ENCODE measurements at places on chromosomes 3 and 15.

DNA sequence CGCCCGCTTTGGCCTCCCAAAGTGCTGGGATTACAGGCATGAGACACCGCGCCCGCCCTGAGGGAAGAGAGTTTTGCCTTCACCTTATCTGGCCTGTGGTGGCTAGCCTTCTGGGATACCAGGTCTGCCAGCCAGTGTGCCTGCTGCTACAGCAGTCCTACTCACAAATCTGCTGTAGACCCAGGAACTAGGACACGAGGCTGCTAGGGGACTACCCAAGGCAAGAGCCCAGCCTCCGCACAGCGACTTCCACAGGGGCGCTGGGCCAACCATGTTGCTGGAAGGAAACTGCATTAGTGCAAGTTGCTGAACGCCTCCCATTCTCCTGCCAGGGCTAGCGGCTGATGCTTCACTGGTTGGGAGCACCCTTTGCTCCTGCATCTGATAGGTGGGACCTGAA lies 53.7 kb downstream of the DHX30 start:
- no peak for DNase-seq

DNA sequence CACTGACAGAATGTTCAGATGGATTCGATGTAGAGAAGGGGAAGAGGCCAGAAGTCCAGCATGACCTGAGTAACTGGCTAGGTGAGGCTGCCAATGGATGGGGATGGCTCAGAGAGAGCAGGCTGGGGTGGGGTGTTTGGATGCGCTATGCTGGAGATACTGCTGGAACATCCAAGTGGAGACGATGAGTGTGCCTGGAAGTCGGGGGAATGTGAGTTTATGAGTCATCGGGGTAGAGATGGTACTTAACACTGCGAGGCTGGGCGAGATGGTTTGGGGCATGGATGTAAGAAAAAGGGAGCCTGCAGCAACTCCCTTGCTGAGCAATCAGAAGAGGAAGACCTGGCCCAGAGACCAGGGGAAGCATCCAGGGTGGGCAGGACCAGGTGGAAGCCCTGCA lies 180.7 kb downstream of the SLCO3A1 start:
- DNase-seq = no peak

GRCh38 chr3:154794814-154795445 lies 285.2 kb upstream of the MME start:
- DNase-seq = no peak

GRCh38 chr3:69462826-69463100 lies 76.9 kb upstream of the FRMD4B start:
- no peak for DNase-seq

DNA sequence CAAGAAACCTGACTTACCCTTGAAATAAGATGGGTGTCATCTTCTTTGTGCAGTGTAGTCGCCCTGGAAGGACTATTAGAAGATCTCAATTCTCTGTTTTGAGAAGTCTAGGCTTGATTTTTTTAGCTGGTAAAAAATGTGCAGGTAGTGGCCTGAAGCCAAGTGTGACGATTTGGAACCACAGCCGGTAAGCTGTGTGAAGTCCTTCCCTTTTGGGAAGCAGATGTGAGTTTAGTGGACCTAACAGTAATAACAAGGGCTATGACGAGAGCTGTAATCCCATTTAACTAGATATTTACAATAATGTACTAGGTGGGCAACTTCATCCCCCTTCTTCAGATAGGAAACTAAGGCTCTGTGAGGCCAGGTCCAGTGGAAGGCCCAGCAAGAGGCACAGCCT lies 81.7 kb upstream of the MYZAP start:
- no peak for DNase-seq

DNA sequence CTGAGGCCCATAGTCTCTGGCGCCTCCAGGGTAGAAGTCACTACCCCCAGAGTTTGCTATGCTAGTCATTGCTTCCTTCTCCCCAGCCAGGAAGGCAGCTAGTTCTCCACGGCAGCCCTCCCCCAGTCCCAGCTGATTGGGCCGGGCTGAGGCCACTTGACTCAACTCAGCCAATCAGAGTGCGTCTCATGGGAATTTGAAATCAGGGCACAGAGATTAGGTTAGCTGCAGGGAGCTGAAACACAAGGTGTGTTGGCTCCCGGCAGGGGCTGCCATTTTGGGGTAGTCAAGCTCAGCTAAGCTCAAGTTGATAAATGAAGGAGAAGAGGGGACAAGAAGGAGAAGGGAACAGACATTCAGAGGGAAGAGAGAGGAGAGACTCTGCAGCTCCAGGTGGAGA lies 32.8 kb downstream of the LINGO1 start:
- no peak for DNase-seq

- DNase-seq = no peak
These were observed 267.9 kb downstream of the PDCD6IP start for GRCh38 chr3:34066328-34066727.

GRCh38 chr3:17588422-17588821 lies 154.0 kb downstream of the TBC1D5 start:
- DNase-seq = no peak

DNA sequence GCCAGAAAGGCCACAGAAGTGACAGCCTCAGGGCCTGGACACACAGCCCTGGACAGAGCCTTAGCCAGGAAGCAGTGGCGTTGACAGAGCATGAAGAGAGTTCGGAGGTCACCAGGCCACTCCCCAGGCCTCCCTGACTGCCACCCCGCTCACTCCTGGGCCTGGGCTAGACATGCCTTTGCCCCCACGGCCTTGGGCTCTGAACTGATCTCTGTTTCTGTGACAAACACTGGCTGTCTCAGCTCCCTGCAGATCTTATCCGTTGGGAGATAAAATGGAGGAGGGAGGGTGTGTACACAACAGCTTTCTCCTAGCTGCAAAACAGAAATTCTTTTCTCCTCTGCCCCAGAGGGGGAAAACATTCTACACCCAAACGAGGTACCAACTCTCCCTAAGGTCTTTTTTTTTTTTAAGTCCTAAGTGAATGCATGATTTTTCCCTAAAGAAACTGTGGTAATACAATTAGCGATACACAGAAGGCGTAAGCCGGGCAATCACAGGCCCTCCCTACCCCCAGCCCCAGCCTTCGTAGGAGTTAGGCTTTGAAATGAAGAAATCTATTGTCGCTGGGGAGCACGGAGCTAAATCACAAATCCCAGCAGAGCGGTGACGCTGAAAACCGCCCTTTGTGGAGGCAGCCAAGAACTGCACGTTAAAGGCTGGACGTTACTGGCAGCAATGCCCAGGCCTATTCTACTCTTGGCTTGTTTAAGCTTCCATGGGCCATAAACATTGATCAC lies 45.0 kb downstream of the SRGAP3 start:
- no peak for DNase-seq

DNA sequence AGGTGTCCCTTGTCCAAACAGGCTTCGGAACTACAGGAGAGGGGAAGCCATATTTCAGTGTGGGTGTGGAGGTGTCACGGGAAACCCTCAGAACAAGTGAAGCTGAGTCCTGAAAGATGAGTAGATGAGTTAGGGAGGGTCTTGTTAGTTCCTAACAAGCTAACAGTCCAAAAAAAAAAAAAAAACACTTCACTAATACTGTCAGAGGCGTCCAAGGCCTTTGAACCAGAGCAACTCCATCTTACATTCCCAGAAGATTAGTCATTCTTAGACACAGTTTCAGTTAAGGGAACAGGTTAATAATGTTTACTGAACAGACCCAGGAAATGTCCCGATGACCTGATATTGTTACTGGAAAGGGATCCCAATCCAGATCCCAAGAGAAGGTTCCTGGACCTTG lies 7.0 kb upstream of the ATP8B4 start:
- no peak for DNase-seq

- no peak for DNase-seq
These were observed 37.3 kb downstream of the PTH1R start for GRCh38 chr3:46914849-46915248.

GRCh38 chr3:189841473-189842205 lies 210.4 kb downstream of the TP63 start:
- no peak for DNase-seq
